WTC11 (cell line): ENCODE measurements at places on chromosomes 2 and 18. TPM values are rescaled to one million over a fixed set of nuclear protein-coding genes. Genes with fewer than 3 reads are reported as not detected.

GRCh38 chr2:151851761-151852160 lies 23.5 kb upstream of the ARL5A start:
- DNase-seq = no peak

- DNase-seq = no peak
Measured at GRCh38 chr2:158580760-158581159, 124.0 kb downstream of the PKP4 start.

GRCh38 chr2:45823723-45824206 lies 172.3 kb downstream of the PRKCE start:
- DNase-seq = no peak

GRCh38 chr2:100285691-100286090 lies 36.6 kb downstream of the LONRF2 start:
- no peak for DNase-seq

DNA sequence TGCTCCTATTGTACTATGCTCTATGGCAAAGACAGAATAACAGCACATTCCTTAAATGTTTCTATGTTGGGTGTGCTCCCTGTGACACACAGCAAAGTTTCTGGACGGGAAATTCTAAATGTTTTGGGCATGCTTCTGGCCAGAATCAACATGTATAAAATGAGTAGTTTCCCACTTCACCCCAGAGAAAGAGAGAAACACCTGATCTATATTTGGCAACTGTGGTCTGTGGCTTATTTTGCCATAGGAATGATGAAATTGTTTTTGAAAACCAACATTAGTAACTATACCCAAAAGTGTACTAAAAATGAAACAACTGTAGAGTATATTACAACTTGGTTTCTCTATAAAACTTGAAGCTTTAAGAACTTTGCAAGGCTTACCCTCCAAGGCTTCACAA lies 89.1 kb downstream of the RAD51AP2 start:
- DNase-seq = no peak

GRCh38 chr2:210681491-210681890 lies 125.1 kb downstream of the CPS1 start:
- no peak for DNase-seq

GALNT13 gene
- total RNA-seq = 8.5 to 9.9 TPM (median 8.8 TPM) in 3 replicates

MAL gene
- total RNA-seq = 0.22 to 0.39 TPM in 2 of 3 replicates, not detected in the other
